Activated B cell treated with CpG ODN at 0.5 μM for 24 hours (primary cell): ENCODE measurements at places on chromosomes 3 and 15. TPM values are rescaled to one million over a fixed set of nuclear protein-coding genes. Genes with fewer than 3 reads are reported as not detected.
A peak's percentile ranks its signal among the peaks of the same experiment; 100 is the strongest.

The ACTRT3 gene
- total RNA-seq = 0.42 and 0.49 TPM in 2 replicates

The ANKRD34C gene
- not detected in 2 replicates for total RNA-seq

The GMNC gene
- total RNA-seq = not detected in 2 replicates

The CEMIP gene
- 0.51 TPM in 1 of 2 replicates, not detected in the other for total RNA-seq

The LRRK1 gene
- 35.9 and 43.5 TPM in 2 replicates for total RNA-seq

GRCh38 chr15:84812842-84813241, 4.3 kb upstream of the ALPK3 start:
- no peak for DNase-seq
- no peak overlapping the region for H3K4me3 ChIP-seq
- peaks cover 2% of the 10 kb centered on the region for H3K4me1 ChIP-seq
- no peaks in the 10 kb centered on the region for H3K36me3 ChIP-seq

DNA sequence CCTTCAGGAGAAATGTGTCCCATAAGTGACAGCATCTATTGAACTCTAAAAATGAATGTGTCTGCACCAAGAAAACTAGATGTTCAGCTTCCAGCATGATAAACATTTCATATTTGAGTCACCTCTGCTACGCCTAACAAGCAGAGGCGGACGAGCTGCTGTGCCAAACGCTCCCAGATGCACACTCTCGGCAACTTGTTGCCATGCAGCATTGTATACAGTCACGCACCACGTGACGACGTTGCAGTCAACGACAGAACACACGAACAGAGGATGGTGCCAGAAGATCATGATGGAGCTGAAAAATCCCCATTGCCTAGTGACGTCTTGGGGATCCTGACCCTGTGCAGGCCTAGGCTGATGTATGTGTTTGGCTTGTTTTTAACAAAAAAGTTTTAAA, 137.5 kb downstream of the XXYLT1 start:
- peaks cover 39% of the 10 kb centered on the region for H3K4me1 ChIP-seq
- no peaks in the 10 kb centered on the region for H3K27me3 ChIP-seq
- no peak overlapping the region for H3K27ac ChIP-seq
- no peak for DNase-seq
- no peaks in the 10 kb centered on the region for H3K36me3 ChIP-seq
- H3K4me3 ChIP-seq = no peak overlapping the region

- peaks cover 2% of the 10 kb centered on the region for H3K27me3 ChIP-seq
- H3K27ac ChIP-seq = no peak overlapping the region
- DNase-seq = no peak
These were observed 163.2 kb downstream of the PDZRN3 start for GRCh38 chr3:73461547-73461946.

DNA sequence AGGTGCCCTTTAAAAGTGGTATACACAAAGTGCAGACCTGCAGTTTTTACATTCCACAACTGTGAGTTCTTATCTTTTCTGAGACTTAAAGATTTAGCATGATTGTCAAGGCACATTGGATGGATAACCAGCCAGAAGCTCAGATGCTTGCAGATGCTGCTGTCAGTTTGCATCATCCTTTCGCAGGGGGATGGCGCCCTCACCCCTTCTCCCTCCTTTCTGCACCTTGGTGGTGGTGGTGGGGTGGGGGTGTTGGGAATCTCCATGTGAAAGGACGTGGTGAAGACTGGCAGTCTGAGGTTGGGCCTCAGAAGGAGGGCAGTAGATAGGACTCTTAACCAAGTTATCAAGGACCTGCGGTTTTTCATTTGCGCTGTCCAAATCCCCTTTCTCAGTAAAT, 309.6 kb upstream of the SEMA6D start:
- H3K36me3 ChIP-seq = no peaks in the 10 kb centered on the region
- no peaks in the 10 kb centered on the region for H3K27me3 ChIP-seq
- H3K4me3 ChIP-seq = no peak overlapping the region
- DNase-seq = no peak

- H3K36me3 ChIP-seq = peaks cover 39% of the 10 kb centered on the region
- peak overlapping the region; percentile 97 for H3K4me3 ChIP-seq
These were observed 832 bp downstream of the TGFBR2 start for GRCh38 chr3:30607032-30607833.

GRCh38 chr15:51735228-51736010, 2.0 kb downstream of the LYSMD2 start:
- no peak for DNase-seq
- H3K4me3 ChIP-seq = peak overlapping the region; percentile 90
- peaks cover 72% of the 10 kb centered on the region for H3K4me1 ChIP-seq

DNA sequence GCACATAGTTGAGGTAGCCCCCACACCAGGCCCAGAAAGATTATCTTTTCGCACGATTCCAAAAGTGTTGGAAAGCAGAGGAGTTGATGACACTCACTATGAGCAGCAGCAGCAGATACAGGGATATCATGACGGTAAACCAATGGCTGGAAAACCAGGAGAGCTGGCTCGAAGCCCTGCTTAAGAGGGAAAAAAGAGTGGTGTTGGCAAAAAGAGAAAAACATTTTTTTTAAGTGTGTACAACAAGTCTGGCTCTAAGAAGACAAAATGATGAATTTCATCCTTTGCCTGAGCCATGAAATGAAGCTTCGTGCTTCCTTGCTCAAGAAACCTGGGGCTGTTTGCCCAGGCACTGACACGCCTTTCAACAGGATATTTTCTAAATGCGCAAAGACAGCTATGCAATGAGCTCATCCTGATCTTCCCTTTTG, 27.3 kb downstream of the PARP16 start:
- H3K4me3 ChIP-seq = no peak overlapping the region
- DNase-seq = no peak
- H3K4me1 ChIP-seq = no peaks in the 10 kb centered on the region
- H3K27ac ChIP-seq = no peak overlapping the region
- peaks cover 75% of the 10 kb centered on the region for H3K36me3 ChIP-seq
- H3K27me3 ChIP-seq = no peaks in the 10 kb centered on the region

GRCh38 chr3:14847613-14848541, 29.1 kb downstream of the FGD5 start:
- H3K27ac ChIP-seq = no peak overlapping the region
- H3K4me1 ChIP-seq = peaks cover 13% of the 10 kb centered on the region
- no peak overlapping the region for H3K4me3 ChIP-seq

DNA sequence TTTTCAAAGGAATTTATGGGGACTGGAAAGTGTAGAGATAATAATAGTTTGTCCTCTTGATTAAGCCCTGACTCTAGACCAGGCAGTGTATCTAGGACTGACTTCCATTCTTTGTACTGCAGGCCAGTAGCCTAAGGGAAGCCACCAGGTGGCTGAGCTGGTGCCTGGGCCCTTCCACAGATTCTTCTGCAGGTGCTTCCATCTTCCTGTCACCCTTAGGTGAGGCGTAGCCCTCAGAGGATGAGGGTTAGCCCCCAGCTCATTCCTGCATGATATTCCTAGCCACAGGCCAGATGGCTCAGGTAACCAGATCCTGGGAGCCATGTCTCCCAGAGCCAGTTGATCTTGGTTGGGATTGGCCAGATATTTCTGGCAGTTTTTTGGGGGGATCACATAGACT, 169.0 kb upstream of the IL12A start:
- no peaks in the 10 kb centered on the region for H3K36me3 ChIP-seq
- peaks cover 2% of the 10 kb centered on the region for H3K4me1 ChIP-seq
- peaks cover 3% of the 10 kb centered on the region for H3K27me3 ChIP-seq
- H3K27ac ChIP-seq = no peak overlapping the region
- no peak overlapping the region for H3K4me3 ChIP-seq

GRCh38 chr3:17631609-17632008, 110.8 kb downstream of the TBC1D5 start:
- no peak for DNase-seq
- H3K27ac ChIP-seq = no peak overlapping the region
- no peaks in the 10 kb centered on the region for H3K27me3 ChIP-seq
- H3K4me3 ChIP-seq = no peak overlapping the region
- H3K36me3 ChIP-seq = peaks cover 13% of the 10 kb centered on the region

- no peak overlapping the region for H3K27ac ChIP-seq
- no peaks in the 10 kb centered on the region for H3K36me3 ChIP-seq
- H3K4me1 ChIP-seq = peaks cover 4% of the 10 kb centered on the region
- DNase-seq = no peak
- no peak overlapping the region for H3K4me3 ChIP-seq
- peaks cover 16% of the 10 kb centered on the region for H3K27me3 ChIP-seq
These were observed 154.3 kb downstream of the NSMCE3 start for GRCh38 chr15:29115093-29115991.

DNA sequence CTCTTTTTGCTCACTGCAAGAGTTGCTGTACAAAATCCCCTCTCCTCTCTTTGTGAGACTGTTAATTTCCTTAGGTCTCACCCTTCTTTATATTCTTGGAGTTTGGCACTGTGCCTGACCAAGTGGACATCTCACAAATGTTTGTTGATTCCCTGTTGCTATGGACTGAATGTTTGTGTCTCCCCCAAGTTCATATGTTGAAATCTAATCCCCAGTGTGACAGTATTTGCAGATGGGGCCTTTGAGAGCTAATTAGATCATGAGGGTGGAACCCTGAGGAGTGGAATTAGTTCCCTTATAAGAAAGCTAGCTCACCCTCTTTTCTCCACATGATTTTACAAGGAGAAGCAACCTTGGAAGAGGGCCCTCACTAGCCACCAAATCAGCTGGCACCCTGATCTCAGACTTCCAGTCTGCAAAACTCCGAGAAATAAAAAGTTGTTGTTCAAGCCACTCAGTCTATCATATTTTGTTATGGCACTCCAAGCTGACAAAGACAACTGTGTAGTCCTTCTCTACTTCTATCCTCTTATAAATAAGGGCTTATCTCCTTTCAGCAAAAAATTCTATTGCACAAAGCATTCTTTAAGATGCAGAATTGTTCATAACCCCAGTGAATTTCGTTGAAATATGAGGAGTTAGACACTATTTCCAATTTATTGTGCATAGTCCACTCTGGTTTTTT, 65.5 kb upstream of the NPHP3 start:
- H3K27me3 ChIP-seq = peaks cover 4% of the 10 kb centered on the region
- no peak overlapping the region for H3K4me3 ChIP-seq
- H3K4me1 ChIP-seq = no peaks in the 10 kb centered on the region
- H3K27ac ChIP-seq = no peak overlapping the region
- DNase-seq = no peak
